ENCODE measurements at places on chromosomes 2 and 18. TPM values are rescaled to one million over a fixed set of nuclear protein-coding genes. Genes with fewer than 3 reads are reported as not detected.

COL5A2 gene
- total RNA-seq, result 964 TPM

CHN1 gene
- total RNA-seq, result 31.1 TPM

PLCD4 gene
- total RNA-seq, result 6.7 TPM

IGFBP5 gene
- total RNA-seq, result 159 TPM

RBM44 gene
- 2.4 TPM for total RNA-seq

FSHR gene
- 0.69 TPM for total RNA-seq

GPR75 gene
- total RNA-seq, result 2.7 TPM

SPAG16 gene
- 104 TPM for total RNA-seq

REG3A gene
- total RNA-seq, result not detected

LYPD6 gene
- total RNA-seq, result 16.9 TPM

KLF11 gene
- 17.7 TPM for total RNA-seq

MYOM1 gene
- 41.9 TPM for total RNA-seq

CNTNAP5 gene
- total RNA-seq, result 1.8 TPM

PDCD1 gene
- not detected for total RNA-seq

PLA2R1 gene
- 17.9 TPM for total RNA-seq

DNA sequence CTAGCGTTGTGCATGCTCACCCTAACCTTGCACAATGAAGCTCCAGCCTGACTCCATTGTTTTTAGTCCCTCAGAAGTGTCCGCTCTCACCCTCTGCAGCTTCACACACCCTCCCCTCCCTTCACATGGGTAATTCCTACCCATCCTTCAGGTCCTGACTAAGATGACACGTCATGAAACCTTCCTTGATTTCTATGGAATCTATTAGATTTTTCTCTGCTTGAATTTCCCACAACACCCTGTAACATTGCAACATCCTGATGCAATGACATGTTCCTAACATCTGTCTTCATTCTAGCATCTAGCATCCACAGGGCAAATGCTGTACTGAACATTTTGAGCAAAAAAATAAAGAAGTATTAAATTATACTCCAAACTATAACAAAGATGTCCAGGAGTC, 77.0 kb upstream of the PID1 start:
- DNase-seq, result no peak

GRCh38 chr2:36562973-36563532, 34.9 kb downstream of the FEZ2 start:
- DNase-seq, result no peak

DNA sequence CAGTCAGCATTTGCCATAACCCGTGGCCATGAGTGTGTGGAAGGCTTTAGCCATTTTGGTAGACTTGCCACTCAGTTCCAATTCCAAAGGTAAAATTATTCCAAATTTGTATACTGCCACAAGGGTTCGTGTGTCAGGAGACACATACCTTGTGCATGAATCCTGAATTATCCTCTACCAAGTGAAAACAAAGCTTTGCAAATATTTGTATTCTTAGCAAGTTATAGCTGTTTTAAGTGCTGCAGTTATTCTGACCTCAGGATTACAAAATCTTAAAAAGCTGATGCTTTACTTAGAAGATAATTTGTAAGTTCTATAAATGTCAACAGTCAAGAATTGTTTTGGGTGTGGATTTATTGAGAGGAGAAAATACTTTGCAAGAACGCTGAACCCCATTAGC, 100.6 kb downstream of the ANTXR1 start:
- DNase-seq, result no peak

GRCh38 chr2:63424329-63425078, 163.8 kb downstream of the WDPCP start:
- no peak for DNase-seq

GRCh38 chr2:101253013-101253702, 472 bp downstream of the CNOT11 start:
- no peak for DNase-seq

DNA sequence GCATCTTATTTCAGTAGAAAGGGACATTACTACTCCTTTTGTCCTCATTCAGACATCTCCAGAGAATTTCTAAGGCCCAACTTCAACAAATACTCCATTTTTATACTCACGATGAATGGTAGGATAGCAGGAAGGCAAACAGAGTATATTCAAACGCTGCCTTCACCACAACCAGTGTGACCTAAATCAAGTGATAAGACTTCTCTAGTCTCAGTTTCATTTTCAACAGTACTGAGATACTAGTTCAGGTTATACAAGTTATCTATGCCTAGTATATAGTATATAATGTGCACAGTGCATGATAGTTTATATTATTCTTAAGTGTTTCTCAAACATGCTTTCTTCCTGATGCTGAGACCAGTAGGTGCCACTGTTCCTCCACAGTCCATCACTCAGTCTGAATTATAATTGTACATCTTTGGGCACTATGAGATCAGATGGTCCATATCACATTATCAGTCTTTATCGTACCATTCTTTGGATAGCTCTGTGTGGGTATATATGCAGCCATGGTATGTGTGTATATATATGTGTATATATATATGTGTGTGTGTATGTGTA, 66.3 kb upstream of the RPE start:
- DNase-seq, result no peak

DNA sequence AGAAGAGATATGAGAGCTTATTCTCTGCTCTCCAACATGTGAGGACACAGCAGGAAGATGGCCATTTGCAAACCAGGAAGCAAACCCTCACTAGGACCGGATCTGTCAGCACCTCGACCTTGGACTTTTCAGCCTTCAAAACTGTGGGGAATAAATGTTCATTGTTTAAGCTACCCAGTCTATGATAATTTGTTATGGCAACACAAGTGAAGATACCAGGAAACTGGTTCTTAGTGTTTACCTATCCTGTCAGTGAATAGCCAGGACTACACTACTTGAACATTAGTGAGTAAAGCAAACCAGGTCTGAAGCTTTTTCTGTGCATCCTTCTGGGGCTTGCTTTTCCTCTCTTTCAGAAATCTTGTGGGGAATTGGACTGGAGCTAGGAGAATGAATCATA, 44.4 kb upstream of the BARD1 start:
- no peak for DNase-seq

DNA sequence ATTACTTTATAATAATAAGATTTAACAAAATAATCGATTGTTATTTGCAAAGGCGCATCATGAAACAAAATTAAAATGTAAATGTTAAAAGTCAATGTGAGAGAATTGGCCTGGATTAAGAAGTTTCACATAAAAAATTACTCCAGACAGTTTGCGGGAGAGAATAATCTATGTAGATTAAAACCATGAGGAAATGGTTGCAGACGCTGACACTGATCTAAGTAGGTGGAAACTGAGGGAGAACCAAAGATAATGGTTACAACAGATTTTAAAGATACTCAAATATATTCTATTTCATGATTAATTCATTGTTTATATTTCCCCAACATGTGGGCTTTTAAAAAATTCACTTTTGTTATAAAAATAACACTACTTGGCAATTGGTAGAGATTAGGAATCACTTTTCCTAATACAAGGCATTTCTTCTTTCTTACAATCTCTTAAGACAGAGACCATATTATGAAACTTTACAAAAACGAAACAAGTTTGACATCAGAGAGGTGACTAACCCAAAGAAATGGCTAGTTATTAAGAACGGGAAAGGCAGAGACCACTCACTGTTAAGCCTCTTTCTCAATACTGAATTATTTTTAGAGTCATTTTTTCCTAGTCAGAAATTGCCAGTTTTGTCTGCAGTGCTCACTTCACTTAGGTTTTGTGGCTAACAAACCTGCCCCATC, 1.6 kb downstream of the KANSL1L start:
- DNase-seq, result no peak

DNA sequence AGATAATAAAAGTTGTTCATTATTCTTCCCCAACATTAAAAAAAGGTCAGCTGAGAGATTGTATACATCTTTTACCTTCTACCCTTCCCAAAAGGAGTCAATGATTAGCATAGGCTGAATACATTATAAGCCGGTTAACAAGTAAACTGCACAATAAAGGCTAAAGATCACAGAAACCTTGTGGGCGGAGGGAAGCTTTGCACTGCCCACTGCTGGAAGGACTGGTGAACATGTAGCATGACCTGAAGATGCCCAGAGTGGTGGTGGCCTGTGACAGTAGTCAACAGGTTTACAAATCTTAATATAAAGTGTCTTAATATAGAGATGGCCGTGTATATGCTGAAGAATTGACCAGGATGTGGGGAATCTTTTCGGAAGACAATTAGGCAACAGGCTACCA, 35.6 kb downstream of the ARL5A start:
- DNase-seq, result no peak

DNA sequence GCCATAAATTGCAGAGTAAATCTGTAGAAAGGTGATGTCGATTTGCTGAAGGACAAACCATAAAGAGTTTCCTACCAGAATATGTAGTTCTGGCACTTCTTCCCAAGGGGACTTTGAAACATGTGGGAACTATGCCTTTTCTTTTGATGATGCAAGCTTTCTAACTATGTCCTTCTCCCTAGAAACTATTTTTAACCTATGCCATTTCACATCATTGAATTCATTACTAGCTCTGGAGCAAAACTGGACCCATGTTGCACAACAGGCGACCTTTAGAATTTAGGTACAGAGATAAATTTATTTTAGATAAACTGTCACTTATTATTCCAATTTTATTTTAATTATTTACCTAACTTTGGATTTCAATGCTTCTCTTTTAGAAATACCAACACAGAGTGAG, 186.5 kb downstream of the CCDC102B start:
- DNase-seq, result no peak

DNA sequence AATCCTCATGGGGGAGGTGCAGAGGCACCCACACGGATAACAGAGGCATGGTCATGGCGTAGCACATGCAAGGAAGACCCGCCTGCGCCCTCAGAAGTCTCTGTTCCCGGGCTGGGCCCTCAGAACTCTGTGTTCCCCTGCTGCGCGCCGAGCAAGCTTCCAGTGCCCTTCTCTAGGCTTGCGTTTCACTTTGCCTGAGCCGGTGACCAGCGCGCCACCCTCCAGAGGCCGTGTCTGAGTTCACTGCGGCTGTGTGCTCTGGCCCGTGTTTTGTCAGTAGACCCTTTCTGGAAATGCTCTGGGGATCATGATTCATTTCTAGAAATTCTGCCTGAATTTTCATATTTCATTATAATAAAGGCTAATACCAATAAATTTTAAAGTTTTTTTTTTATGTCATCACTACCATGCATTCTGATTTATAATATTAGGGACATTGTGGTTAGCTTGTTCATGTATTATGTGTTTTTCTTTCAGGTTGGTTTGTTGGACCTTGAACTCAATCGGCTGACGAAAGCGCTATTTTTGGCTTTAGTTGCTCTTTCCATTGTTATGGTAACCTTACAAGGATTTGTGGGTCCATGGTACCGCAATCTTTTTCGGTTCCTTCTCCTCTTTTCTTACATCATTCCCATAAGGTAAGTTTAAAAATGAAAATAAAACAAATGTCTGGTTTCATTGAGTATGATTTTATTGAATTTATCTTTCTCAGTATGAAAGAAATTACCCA, 142.7 kb upstream of the NFATC1 start:
- DNase-seq, result no peak

GRCh38 chr2:96514521-96514920, 9.4 kb upstream of the NEURL3 start:
- DNase-seq, result no peak

DNA sequence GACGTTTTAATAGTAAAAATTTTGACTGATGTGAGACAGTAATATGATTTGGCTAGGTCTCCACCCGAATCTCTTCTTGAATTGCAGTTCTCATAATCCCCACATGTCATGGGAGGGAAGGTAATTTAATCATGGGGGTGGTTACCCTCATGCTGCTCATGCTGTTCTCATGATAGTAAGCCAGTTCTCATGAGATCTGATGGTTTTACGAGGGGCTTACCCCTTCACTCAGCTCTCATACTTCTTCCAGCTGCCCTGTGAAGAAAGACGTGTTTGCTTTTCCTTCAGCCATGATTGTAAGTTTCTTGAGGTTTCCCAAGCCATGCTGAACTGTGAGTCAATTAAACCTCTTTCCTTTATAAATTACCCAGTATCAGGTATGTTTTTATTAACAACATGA, 327.0 kb upstream of the CDH7 start:
- peak; percentile 52 for DNase-seq

DNA sequence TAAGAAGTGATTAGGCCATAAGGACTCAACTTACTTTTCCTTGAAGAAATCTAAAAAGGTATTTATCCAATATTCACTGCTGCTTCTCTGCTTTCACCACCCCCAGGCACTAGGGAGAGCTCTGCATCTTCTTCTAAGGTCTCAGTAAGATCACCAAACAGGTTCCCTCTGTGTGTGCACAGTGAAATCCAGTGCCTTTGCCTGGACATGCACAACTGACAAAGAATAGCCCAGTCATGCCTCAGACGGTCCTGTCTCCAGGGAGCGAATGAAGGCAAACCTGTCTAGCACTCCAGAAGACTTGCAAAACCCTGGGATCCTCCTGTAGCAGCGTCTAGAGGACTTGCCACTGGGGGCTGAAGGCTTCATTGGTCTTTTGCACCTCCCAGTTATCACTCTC, 344.5 kb upstream of the LRATD1 start:
- DNase-seq, result peak; percentile 84

DNA sequence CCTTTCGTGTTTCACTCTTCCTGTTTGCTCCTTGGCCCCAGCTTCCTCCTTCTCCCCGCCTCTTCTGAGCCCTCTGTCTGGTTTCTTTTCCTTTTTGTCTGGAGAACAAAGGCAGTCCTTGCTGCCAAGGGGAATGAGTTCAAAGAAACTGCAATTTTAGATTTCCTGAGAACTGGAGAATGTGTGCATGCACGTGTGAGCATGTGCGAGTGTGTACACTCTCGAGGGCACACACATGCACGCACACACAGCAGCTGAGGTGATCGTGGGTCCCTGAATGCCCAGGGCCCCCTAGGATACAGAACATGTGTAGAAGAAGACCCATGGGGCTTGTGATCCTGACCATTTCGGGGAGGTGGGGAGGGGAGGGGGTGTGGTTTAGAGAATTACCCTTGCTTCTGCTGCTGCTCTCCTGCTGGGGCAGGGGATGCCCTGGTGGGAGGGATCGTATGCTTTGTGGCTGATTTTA, 151.8 kb downstream of the DYSF start:
- DNase-seq, result no peak

GRCh38 chr2:88967844-88968243, 276.4 kb downstream of the RPIA start:
- DNase-seq, result no peak

DNA sequence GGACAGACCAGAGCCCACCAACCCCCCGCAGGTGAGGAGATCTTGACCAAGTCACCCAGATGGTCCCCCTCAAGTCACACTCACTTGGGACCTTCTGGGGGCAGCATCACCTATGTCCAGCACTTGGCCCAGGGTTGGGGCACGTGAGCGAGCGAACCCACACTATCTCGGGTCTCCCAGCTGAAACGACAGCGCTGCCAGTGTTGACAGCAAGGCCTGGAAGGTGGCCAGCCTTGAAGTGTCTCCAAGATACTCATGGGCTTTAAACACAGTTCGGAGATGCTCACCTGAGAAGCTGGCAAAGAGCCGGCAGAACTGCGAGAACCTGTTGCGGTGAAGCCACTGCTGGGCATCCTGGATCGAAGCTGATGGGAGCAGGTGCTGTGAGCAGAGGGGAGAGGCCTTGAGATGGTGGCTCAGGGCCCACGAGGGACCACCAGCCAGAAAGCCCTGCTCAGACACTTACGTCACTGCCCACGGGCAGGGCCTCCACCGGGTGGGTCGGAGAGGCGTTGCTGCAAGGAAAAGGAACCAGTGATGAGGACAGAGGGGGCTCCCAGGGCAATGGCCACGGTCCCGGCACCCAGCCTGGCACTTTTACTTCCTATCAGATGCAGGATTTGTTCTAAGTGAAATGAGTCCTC, 47.5 kb downstream of the TFCP2L1 start:
- no peak for DNase-seq

All from urinary bladder (tissue), 4 donors.